Activated T-cell treated with anti-CD3 and anti-CD28 coated beads, Interleukin-2, amount 50 U/mL, for 72 hours (primary cell): ENCODE measurements at places on chromosomes 11 and 22. TPM values are rescaled to one million over a fixed set of nuclear protein-coding genes. Genes with fewer than 3 reads are reported as not detected.

DNA sequence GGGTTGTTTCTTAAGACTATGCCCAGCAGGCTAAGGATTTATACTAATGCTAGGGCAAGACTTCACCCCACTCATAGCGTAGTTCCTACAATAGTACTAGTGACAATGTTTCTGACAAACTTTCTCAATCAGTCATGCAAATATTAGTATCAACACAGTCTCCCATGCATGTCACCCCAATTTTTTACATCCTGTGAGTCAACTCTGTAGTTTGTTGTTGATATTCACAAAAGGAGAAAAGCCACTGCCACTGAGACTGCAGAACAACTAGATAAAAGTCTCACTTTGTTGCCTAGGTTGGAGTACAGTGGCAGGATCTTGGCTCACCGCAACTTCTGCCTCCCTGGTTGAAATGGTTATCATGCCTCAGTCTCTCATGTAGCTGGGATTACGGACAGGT is 155.2 kb downstream of the RBFOX2 start:
- no peak for DNase-seq

GRCh38 chr11:114942207-114942606 is 263.9 kb downstream of the NXPE2 start:
- DNase-seq: no peak

Gene ANO5
- not detected for total RNA-seq

DNA sequence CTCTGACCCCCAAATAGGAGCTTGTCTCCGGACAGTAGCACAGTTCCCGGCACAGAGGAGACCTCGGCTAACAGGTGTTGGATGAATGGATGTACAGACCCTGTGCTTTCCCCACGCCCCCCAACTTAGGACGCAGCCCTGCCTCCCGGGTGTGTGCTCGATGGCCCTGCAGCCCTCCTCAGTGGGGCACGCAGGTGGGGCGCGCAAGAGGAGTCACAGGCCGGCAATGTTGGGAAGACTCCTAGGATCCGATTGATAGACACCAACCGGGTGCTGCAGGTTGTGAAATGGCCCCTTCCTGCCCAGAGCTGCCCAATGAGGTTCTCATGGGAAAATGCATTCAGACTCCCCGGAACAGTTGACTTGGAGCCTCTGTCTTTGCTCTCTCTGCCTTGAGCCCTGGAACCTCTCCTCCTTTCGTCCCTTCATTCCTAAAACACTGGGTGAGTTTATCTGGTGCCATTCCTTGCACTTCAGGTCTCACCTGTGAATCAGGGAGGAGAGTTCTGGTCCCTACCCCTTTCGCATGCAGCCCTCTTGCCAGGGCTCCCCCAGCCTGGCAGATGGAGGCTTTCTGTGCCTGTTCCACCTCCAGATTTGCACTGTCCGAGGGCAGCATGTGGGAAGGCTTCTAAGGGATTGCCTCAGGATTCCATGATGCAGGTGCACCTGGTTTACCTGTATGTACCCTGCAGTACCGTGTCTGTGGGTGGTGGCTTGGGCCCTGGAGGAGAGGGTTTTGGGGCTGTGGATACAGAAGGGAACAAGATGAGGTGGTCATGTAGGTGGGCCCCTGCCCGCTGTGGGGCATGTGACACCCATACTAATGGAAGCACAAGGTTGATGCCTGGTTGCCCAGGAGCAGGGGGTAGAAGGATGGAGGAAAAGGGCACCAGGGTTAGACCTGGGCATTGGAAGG is 1.2 kb downstream of the MICALL1 start:
- DNase-seq: no peak

Gene SHISA8
- 3.2 TPM for total RNA-seq

GRCh38 chr22:33923033-33923432 is 2.8 kb upstream of the LARGE1 start:
- no peak for DNase-seq

DNA sequence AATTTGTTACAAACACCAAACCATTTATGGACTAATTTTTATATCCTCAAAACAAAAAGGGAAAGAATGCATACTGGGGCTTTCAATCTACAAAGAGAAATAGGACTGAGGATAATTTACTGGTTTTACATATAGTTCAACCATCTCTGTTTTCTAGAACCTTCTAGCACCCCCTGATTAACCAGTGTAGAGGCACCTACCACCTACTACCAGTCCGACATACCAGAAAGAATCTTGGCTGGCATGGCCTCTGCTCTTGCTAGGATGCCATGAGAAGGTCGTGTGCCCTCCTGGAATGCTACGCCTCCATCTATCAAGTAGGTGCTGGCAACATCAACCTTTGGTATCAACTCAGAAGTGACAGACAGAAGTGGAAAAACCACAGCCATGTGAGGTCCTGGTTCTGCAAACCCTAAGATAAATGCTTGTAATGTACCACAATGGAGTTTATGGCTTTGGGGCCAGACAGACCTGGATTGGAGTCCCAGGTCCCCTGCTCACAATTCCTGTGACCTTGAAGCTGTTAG is 28.2 kb downstream of the MYH9 start:
- DNase-seq: no peak

Gene BRSK2
- total RNA-seq: 0.84 TPM

- no peak for DNase-seq
Observed at GRCh38 chr22:30114361-30114760, 34.1 kb downstream of the HORMAD2 start.

GRCh38 chr22:43555561-43556515 is 144.0 kb downstream of the MPPED1 start:
- no peak for DNase-seq

DNA sequence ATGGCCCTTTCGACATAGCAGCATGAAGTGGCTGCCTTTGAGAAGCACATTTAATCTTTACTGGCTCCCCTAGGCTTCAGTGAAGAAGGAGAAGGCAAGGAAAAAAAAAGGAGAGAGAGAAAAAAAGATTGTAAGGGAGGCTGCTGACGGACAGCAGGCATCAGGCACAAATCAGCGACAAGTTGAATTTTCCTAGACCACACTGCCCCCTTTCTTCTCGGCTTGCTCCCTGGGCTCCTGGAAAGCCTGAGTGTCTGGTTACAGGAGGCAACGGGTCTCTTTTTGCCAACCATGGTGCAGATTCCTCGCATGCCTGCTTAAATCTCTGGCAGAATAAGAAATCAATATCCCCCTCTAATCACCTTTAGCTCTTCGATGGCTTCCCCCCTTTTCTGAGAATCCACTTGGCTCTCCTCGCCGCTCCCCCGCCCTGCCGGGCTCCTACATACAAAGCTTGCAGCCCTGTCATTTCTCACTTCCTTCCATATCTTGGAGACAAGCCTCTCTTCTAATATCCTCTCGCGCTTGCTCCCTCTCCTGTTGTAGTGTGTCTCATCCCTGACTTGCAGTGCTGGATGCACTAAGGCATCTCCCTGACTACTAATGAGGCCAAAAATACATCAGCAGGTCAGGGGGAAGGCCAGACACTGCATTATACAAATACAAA is 14.3 kb downstream of the BLID start:
- DNase-seq: no peak

DNA sequence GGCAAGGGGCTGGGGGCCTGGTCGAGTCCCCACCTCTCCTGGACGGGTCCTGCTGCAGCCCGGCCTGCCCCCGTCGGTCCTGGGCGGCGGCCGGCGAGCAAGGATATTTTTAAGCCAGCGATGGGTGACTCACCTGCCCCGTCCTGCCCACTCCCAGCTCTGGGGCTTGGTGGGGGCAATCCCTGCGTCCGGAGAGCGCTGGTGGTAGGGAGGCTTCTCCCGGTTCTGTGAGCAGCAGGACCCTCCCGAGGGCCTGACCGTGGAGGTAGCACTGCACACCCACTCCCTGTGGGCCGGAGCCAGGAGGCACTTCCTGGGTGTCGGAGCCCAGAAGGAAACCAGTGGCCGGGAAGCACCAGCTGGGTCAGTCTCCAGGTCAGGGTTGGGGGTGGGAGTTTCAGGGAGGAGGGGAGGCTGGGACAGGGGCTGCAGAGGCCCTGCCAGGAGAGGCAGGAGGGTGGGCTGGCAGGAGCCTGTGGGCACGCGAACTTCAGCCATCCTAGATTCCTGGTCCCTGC is 467 bp downstream of the EPS8L2 start:
- DNase-seq: no peak

Gene KCNJ5
- total RNA-seq: 0.05 TPM

DNA sequence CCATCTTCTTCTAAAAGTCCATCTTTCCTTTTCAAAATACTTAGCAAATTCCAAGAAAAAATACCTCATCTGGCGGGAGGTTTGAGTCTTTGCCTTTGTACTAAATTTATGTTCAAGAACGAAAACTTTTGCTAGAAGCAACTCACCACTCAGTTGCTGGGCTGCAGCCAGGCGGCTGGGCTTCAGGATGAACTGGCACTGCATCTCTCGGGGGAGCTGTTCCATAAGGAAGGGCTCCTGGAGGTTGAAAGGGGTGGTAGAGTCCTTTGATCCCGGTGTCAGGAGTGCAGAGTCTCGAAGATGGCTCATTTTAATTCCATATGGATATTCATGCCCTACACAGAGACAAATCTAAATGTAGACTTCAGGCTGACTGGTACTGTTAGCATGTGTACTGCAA is 105.8 kb downstream of the ARHGAP20 start:
- no peak for DNase-seq

DNA sequence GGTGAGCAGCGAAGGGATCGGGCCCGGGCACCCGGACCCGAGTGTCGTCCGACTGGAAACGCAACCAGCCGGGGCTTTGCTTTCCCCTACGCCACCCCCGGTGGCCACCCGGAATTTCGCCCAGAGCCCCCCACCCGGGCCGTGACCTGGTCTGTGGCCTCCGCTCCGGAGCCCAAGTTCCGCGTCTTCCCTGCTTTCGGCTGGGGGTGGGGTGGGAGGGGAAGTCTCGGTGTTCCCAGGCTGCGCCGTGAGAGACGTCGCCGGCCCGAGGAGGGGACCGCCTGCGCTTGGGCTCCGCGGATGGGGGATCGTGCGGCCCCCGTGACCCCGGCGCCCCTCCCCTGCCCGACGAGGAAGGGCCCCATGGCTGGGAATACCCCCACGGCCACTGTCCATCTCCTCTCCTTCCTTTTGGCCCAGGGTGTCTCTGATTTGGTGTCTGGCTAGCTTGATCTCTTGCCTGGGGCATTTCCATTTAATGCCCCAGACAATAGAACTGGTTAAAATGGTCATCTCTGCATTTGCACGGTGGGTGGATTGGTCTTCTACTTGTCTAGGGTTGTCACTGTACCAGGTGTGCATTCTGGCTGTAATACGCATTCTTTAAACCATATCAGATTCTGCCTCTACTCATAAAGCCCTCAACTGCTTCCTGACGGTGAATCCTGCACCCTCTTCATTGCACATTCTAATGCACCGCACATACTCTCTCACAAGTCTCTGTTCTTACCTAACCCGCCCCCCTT is 789 bp downstream of the SIK2 start:
- DNase-seq: peak; percentile 24

Gene APOBEC3B
- total RNA-seq: 44.7 TPM

GRCh38 chr11:81421251-81421860 is 1312.3 kb downstream of the FAM181B start:
- no peak for DNase-seq

GRCh38 chr11:74680035-74680671 is 51.1 kb downstream of the CHRDL2 start:
- DNase-seq: no peak

Gene CDON
- 1.3 TPM for total RNA-seq

DNA sequence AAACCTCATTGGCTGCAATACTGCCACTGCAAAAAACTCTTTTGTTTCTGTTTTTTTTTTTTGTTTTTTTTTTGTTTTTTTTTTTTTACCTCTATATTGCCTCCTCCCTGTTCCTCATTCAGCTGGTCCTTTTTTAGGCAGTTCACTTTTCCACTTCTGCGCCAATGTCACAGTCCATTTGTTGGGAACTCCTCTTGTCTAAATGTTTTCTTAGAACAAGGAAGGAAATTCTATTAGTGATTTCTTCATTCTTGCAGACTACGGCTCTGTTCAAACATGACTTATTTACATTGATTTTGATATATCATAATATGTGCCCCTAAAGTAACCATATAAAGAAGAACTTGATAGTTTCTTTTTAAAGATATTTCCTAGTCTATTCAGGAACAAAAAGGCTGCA is 2.9 kb downstream of the FAM118B start:
- DNase-seq: no peak

- no peak for DNase-seq
Observed at GRCh38 chr11:2296913-2297622, 4.7 kb downstream of the C11orf21 start.

Gene POLA2
- 54.2 TPM for total RNA-seq

- DNase-seq: peak; percentile 45
Observed at GRCh38 chr11:9250139-9250582, 15.0 kb downstream of the DENND5A start.

Gene CPT1B
- 88.0 TPM for total RNA-seq

- no peak for DNase-seq
Observed at GRCh38 chr11:46106530-46107407, 14.5 kb downstream of the PHF21A start.

DNA sequence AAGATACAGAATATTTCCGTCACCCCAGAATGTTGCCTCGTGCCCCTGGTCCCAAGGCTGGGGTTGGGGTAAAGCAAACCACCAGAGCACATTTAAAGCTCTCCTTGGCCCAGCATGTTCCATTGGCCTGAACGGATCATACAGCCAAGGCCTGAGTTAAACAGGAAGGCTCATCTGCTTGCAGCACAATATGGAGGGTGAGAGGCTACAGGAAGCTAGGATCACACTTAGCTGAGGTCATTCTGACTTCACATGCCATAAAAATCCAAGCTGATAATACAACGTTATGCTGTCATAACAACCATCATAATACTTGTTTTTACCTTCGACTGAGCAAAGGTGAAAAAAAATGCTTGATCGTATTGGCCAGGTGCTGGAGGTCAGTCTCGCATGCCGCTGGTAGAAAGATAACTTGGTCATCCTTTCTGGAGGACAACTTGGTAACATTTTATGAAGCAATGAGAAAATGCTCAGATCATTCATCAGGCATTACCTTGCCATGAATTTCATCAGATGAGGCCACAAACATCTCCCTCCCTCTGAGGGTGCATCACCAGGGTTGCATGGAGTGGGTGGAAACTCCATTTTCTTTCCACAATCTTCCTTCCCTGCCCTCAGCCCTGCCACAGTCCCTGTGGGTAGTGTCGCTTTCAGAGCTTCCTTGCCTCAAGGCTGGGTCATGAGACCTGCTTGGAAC is 31.9 kb upstream of the RTL6 start:
- DNase-seq: no peak

- no peak for DNase-seq
Observed at GRCh38 chr22:44360668-44361381, 48.1 kb upstream of the SHISAL1 start.

Gene TSKU
- 1.4 TPM for total RNA-seq

Gene PRG3
- total RNA-seq: not detected

Gene RAPSN
- total RNA-seq: 0.77 TPM

- peak; percentile 66 for DNase-seq
Observed at GRCh38 chr11:62555464-62556107, 9.0 kb upstream of the AHNAK start.

GRCh38 chr11:95148938-95149337 is 59.3 kb downstream of the ENDOD1 start:
- DNase-seq: no peak

GRCh38 chr11:71499546-71499945 is 27.5 kb upstream of the KRTAP5-7 start:
- DNase-seq: no peak

DNA sequence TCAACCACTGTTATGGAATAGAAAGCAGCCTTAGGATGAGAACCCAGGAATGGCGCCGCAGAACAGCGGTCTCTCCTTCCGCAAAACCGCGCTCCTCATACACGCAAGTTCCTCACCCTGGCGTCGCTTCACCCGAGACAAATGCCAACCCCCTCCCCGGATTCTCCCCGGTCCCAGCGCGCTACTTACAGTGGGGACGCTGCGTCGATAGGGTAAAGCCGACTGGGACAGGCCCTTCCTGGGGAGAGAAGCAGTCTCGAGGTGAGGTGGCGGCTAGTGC is 287 bp downstream of the RPS13 start:
- DNase-seq: no peak
